ELF-1 (cell line): ENCODE measurements at places on chromosomes 6 and 20.
A peak's percentile ranks its signal among the peaks of the same experiment; 100 is the strongest.

DNA sequence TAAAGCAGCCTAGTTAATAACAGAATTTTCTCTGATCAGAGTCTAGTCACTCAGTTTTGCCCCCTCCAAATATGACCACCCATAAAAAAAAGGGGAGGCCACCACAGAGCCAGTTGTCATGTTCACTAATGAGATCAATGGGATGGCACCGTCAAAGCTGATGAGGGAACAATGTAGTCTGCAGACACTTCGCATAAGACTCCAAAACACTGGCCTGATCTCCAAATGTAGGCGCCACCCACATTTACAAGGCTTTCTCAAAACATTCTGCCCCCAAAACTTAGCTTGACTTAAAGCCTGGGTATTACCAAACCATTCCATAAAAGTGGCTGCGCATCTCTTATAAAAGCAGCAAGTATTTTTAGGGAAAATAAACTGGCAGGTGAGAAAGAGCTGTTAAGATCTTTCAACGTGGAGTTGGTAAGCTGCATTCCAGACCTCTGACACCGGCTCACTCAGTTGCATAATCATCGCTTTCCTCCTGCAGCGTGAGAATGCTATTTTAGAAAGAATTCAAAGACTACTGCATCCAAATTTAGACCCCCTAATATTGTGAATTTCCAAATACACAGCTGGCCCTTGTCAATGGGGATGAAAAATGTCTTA, 59.3 kb downstream of the TBC1D7 start:
- DNase-seq: peak; percentile 55

DNA sequence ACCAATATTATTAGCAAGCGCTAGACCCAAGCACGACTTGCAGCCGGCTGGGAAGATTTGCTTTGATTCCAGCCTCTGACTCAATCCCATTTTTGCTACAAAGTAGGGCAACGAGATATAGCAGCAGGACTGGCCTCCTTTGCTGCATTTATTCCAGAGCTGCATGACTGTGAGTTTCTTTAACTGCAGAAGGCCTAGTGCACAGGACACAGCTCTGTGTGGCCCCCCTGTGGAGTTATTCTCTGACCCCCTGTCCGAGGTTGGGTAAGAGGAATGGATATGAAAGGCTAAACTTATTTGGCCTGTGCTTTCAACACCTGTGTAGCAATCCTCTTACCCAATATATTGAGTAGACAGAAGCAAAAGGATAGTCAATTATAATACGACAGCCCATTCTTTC, 133.3 kb upstream of the SPTLC3 start:
- no peak for DNase-seq

DNA sequence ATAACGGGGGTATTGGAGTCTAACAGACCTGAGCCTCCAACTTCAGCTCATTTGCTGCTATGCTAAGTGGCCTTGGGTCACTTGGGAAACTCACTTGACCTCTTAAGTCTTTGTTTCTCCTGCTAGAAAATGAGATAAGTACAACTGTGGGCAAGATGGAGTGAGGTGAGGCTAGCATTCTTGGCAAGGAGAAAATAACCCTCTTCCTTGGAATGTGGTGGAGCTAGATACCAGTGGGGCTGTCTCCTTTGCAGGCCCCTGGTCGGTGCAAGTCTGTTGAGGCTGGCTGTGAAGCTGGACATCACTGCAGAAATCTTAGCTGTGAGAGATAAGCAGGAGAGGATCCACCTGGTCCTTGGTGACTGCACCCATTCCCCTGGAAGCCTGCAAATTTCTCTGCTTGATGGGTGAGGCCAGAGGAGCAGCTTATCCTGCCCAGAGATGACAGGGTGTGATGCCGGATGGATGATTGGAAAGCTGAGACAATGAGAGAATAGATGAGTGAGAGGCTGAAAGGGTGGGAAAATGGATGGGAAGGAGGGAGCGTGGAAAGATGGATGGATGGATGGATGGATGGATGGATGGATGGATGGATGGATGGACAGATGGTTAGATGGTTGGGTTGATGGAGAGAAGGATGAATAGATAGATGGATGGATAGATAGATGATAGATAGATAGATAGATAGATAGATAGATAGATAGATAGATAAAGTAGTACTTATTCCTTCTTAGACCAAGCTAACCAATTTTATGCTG, 4.4 kb downstream of the BPIFA1 start:
- DNase-seq: no peak

- DNase-seq: no peak
These were observed 38.9 kb downstream of the BICRAL start for GRCh38 chr6:42820512-42821340.

- peak; percentile 64 for DNase-seq
These were observed 2.0 kb downstream of the TBX18 start for GRCh38 chr6:84762220-84763002.

- no peak for DNase-seq
These were observed 37.6 kb upstream of the LYRM2 start for GRCh38 chr6:89675949-89676748.

DNA sequence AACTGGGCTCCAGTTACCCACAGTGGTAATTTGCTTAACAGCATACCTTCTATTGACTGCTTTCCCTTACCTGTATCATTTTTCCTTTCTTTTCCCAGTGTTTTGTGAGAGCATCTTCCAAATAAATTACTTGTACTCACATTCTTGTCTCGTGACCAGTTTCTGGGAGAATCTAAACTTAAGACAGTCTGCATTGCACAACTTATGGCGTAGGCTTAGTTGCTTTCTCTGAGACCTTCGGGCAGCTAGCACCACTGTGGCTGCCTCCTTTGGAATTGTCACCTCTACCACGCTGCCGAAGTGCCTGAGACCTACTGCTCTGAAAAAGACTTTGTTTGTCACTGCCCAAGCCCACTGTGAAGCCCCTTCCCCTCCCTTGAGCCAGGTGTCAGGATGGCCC, 188.1 kb upstream of the BMP2 start:
- no peak for DNase-seq

GRCh38 chr6:16725145-16725864, 36.0 kb downstream of the ATXN1 start:
- no peak for DNase-seq

DNA sequence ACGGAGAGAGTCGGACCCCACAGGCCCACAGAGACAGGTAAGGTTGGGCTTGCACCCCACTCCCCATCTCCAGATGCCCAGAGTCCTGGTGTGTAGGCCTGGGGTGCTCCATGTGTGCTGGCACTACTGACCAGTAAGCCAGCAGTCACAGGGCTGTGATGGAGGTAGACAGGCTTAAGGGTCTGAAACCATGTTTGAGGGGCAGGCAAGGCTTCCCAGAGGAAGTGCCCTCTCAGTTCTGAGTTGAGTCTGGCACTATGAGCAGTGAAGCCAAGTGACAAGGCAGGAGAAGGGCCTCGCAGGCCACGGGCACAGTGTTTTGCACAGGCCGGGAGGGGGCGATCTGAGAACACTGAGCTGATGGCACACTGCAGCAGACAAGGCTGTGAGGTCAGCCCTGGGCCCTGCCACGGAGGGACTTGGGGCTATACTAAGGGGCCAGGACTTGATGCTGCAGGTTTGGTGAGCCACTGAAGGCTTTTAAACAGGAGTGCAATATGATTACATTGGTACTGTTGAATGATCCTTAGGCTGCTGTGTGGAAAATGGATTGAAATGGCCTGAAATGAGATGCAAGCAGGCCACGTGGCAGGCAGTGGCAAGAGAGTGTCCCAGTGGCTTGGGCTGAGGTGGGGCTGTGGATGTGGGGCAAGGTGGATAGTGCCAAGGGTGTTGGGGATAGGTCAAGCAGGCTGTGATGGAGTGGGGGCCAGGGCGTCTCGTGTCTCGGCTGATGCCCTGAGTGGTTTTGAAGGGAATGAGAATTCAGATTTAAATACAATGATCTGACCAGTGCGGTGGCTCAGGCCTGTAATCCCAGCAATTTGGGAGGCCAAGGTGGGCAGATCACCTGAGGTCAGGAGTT, 20.3 kb downstream of the TTBK1 start:
- peak; percentile 85 for DNase-seq

DNA sequence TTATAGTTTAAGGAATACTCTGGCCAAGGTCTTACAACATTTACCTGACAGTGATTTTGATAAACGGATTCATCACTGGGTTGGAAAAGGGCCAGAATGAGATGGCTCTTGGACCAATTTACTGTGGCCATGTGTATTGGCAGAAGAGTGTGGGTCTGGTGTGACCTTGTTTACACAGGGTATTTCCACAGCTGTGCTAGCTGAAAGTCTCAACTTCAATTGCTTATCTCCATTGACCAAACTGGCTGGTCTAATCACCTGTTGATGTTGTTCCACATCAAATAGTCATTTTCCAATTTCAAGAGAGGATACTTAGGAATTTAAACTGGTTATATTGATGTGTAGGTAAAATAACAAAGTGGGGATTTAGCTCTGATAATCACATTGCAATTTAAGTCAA, 501.6 kb upstream of the MAP3K7 start:
- no peak for DNase-seq

GRCh38 chr6:138073264-138073663, 34.0 kb downstream of the PERP start:
- no peak for DNase-seq

- peak; percentile 68 for DNase-seq
These were observed 26.5 kb upstream of the RNF24 start for GRCh38 chr20:4041748-4042411.

- no peak for DNase-seq
These were observed 46.1 kb downstream of the RALGAPA2 start for GRCh38 chr20:20666359-20666758.

GRCh38 chr20:16005021-16005914, 568.0 kb downstream of the KIF16B start:
- peak; percentile 53 for DNase-seq
